Kidney tubule cell (primary cell): ENCODE measurements at places on chromosomes 4 and X.

- DNase-seq, result no peak
These were observed 105.5 kb downstream of the NEK1 start for GRCh38 chr4:169506903-169507302.

- DNase-seq, result peak; percentile 25
These were observed 19.0 kb downstream of the GAB3 start for GRCh38 chrX:154731881-154732280.

GRCh38 chrX:152810403-152810802 lies 20.2 kb downstream of the CETN2 start:
- DNase-seq, result no peak

DNA sequence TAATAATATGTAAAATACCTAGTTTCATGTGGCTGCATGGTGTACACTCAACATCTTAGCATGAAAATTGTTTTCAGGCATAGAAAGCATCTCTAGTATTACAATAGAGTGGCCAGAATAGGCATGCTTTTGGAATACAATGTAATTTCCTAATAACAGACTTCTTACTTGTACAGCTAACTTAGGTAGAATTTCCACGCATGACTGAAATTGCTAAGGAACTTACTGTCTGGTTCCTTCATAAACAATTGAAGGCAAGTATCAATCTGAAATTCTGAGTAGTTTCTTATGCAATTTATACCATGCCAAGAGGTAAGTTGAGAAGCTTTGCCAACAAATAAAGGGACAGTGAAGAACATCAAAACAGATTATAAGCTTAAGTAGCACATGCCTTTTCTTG lies 26.7 kb downstream of the SULT1E1 start:
- DNase-seq, result peak; percentile 11
